ENCODE measurements at places on chromosomes 11 and 22.
A peak's percentile ranks its signal among the peaks of the same experiment; 100 is the strongest.

DNA sequence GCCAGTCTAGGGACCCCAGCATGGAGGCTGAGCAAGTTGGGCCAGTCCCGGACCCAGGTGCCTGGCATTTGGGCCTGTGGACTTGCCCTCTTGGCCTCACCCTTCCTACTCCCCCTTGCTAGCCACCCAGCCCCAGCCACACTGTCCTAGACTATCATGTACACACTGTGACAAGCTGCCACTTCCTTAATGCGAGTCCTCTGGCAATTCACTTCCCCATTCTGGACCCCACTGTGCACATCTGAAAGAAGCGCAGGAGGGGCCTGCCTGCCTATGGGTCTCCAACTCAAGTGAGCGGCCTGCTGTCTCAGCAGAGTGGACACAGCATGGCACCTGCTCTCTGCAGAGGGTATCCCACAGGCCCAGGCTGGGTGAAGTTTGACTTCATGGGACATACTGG is 68.5 kb upstream of the LMO1 start:
- no peak for DNase-seq

GRCh38 chr11:33898957-33899356 is 7.1 kb upstream of the LMO2 start:
- no peak for DNase-seq

DNA sequence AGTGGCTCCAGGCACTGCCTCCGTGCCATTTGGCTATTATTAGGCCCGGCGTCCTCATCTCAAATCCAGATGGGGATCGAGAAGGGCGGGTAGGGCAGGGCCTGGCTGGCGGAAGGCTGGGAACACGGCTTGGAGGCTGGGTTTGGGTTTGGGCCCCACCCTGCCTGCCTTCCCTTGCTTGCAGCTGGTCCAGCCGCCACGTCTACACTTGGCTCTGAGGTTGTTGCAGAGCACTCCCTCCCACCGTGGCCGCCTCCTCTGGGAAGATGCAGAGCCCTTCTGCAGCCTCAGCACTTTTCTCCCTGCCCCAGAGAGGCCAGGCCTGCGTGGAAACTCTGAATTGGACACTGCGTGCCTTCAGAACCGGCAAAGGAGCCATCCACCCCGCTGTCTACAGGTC is 5.2 kb upstream of the SMTN start:
- no peak for DNase-seq

DNA sequence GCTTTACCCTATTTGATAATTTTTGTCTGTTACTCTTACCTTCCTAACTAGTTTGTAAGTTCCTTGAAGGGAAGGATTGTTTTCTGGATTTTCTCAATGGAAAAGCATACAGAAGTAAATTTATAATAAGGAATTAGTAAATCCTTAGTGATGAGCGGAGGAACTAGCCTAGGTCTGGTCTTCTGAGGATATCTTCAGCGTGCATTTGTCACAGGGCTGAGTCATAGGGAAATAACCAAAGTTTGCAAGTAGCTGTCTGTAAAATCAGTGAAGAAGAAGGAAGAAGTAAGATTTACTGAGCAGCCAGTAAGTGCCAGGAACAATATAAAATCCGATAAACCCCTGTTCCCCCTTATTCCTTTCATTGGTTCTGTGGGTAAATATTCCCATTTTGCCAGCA is 162.7 kb upstream of the SORL1-AS1 start:
- DNase-seq, result no peak

GRCh38 chr11:128428935-128429334 is 158.4 kb downstream of the ETS1 start:
- DNase-seq, result no peak

GRCh38 chr11:79942090-79942489 is 501.3 kb upstream of the TENM4 start:
- no peak for DNase-seq

DNA sequence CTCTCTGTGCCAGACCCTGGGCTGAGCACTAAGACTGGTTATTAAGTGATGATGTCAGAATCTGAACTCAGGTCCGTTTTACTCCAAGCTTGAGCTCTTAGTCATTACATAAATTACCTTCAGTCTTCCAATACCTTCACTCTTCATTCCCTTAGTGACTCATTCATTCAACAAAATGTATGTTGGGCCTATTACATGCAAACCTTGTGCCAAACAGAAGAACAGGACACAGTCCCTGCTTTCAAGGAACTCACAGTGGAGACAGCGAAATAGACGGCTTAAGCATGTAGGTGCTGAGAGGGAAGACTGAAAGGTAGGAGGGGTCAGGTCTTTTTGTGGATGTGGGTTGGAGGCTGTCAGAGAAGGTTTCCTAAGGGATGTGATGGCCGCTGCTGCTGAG is 3.3 kb downstream of the KCTD14 start:
- no peak for DNase-seq

DNA sequence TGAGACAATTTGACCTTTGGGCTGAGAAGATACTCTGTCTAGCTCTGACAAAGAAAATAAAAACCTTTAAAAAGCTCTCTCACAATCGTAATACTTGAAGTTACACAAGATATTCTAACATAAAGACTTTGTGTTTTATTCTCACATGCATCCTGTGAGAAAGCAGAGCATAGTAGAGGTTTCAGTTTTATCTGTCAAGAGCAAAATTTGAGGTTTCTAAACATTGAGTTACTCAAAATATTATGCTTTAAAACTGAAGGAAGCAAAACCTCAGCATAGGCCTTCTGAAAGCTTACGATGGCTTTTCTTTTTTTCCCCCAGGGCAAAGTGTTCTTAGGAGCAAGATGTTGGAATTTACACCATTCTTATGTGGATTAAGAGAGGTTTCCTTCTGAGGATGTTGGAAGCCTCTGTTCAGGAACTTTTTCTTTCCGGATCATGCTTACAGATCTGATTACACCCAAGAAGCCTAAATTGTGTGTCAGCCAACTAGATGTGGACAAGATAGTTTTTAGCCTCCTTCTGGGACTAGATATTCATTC is 15.0 kb upstream of the OR51M1 start:
- DNase-seq, result no peak

GRCh38 chr11:59724066-59724465 is 10.4 kb upstream of the OR10V1 start:
- no peak for DNase-seq

DNA sequence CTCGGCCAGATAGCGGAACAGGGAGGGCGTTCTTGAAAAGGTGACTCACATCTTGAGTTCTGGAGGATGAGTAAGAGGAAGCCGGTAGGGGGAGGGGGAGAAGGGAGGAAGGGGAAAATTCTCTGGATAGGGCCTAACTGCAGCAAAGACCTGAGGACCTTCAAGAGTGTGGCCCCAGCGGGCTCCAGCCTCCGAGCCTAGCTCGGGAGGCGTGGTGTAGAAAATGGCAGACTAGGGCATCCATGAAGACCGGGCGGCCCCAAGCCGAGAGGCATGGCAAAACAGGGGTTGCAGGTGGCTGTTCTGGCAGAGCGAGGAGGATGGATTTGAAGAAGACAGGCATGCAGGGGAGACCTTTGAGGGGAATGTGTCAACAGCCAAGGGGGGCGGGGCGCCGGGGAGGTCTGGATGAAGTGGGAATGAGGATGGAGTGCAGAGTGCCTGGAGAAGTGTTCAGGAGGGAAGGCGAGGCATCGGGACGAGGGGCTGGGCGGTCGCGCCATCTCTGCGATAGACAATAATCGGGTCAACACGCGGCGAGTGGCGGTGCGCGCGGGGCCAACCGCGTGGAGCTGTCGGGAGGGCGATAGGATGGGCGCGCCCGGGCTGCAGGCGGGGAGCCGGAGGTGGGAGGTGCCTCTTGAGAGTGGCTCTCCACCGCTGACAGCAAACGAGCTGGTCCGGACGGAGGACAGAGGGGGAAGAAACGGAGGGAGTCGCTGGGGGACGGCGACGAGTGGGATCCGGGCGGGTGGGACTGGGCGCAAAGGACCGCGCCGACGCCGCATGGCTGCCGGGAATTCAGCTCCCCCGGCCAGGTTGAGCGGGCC is 40.0 kb upstream of the CREB3L1 start:
- peak; percentile 38 for DNase-seq

- no peak for DNase-seq
Observed at GRCh38 chr11:124541204-124541603, 2.2 kb downstream of the OR8B12 start.

GRCh38 chr22:47236718-47237117 is 474.3 kb downstream of the TBC1D22A start:
- no peak for DNase-seq

DNA sequence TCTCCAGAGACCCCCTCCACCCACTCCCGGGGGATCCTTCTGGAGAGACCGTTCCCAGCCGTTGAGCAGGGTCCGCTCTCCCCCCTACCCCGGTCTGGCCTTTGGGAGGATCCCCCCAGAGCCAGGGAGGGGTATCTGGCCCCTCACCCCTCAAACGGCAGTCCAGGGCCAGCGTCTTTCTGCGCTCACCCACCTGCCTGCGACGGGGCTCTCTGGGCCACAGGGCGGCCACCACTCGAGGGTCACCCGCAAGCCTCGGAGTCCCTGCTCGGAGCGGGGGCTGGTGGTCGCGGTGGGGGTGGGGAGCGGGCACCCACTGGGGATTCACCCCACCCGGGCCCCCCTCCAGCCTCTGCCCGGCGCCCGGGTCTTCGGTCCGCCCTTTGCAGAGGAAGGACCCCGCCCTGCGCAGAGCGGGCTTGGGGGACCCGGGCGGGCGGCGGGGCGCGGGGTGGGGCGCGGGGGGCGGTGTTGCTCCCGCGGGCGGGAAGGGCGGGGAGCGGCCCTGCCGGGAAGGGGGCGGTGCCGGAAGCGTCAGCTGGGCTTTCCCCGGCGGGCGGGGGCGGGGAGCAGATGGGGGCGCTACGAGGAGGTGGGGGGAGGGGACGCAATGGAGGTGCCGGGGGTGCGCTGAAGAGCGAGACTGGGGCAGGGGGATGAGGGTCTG is 16.6 kb downstream of the CRELD2 start:
- peak; percentile 89 for DNase-seq

DNA sequence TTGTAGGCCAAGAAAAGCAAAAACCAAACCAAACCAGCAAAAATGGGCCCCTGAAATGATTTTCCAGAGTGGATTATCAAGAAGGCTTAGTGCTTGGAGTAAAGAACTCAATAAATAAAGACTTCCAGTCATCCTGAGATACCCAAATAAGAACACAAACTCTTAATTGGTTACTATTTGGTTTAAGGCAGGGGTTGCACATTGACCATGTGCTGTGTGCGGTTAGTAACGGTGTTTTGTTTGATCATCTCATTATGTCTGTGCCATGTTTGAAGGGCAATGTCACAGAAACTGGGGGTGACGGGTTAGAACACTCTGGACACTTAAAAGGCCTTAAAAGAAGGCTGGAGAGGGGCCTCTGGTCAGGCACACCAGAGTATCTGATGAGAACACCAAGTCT is 9.7 kb upstream of the MICAL3 start:
- DNase-seq, result no peak

- DNase-seq, result no peak
Observed at GRCh38 chr22:23060612-23061400, 9.5 kb upstream of the GNAZ start.

DNA sequence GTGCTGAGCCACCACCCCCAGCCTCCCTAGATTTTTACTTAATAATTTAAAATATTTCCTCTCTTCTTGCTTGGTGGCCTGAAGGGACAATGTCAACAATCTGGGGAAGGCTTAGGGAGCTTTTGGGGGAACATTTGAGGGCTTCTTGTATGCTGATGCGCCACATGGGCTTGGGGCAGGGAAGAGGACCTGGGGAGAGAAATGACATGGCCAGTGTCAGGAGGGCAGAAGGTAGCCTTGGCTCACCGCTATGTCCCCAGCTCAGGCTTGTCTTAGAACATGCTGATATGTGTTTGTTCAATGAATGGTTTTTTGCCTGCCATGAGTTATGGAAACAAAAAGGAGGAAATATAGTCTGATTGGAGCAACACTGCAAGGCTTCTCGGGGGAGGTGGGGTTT is 51.6 kb downstream of the ST14 start:
- no peak for DNase-seq

DNA sequence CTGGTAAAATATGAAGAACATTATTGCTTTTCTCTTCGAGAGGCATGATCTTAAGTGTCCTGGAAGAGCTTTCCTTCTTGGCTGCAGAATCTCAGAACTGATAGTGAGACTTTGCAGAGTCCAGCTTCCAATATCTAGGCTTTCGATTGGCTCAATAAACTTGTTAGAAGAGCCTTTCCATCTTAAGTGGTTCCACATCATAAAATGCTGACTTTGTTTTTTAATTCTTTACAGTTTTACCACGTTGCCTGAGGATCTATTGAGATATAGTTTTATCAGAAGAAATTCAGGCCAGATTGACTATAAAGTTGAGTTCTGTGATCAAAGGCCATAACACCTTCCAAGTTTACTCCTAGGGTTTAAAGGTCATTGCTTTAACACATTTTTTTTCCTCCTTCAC is 15.6 kb upstream of the DNAJB7 start:
- no peak for DNase-seq

- DNase-seq, result no peak
Observed at GRCh38 chr11:86145439-86146156, 76.7 kb upstream of the PICALM start.

GRCh38 chr22:45529971-45530575 is 27.4 kb downstream of the FBLN1 start:
- DNase-seq, result no peak

DNA sequence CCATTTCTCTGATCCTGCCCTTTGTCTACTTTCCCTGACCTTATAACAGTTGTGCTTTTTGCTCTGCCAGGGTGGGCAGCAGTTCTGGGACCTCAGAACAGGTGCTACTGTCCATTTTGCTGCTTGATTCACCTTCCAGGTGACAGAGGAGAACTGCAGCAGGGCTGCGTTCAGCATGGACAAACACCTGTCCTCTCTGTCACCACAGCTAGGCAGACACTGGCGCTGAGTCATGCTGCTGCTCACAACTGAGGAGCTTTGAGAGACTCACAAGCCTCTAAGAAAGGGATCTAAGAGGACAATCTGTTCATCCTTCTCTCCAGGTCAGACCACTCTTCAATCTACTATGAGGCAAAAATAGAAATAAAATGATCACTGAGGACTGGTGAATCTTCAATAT is 1144.5 kb upstream of the CCDC90B start:
- no peak for DNase-seq

GRCh38 chr11:116590844-116591570 is 181.8 kb downstream of the BUD13 start:
- no peak for DNase-seq

GRCh38 chr11:75810637-75811390 is 4.2 kb upstream of the UVRAG start:
- DNase-seq, result no peak

- DNase-seq, result no peak
Observed at GRCh38 chr11:31972623-31973022, 118.3 kb upstream of the RCN1 start.

GRCh38 chr11:1749395-1750351 is 722 bp downstream of the IFITM10 start:
- no peak for DNase-seq

DNA sequence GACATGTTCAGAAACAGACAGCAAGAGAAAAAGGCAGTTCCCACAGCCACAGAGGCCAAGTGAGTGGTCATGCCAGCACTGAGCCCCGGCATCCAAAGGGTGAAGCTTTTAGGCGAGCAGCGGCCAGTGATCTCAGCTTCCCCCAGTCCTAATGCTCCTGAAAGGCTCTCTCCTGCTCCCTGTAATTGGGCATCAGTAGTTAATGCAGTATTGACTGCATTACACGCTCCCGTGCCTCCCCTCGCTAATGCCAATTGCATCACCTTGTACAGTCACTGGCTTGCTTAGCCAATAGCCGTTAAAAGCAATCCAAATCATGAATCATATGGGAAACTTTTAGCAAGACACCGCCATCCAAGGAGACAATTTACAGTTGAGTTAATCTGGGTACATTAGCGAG is 4.9 kb downstream of the LMO1 start:
- no peak for DNase-seq

- no peak for DNase-seq
Observed at GRCh38 chr11:35030716-35031213, 108.2 kb upstream of the CD44 start.

- DNase-seq, result no peak
Observed at GRCh38 chr11:15662285-15662684, 547.6 kb downstream of the INSC start.

- no peak for DNase-seq
Observed at GRCh38 chr11:106608677-106609076, 409.6 kb downstream of the GUCY1A2 start.

All from stimulated activated CD8-positive, alpha-beta memory T cell treated with anti-CD3 and anti-CD28 coated beads, Interleukin-15, amount 100 ng/mL, for 48 hours (primary cell).